Fibroblast of lung (primary cell): ENCODE measurements at places on chromosomes 12 and 14.

GRCh38 chr12:7637615-7638014 lies 28.1 kb downstream of the APOBEC1 start:
- DNase-seq, result no peak

DNA sequence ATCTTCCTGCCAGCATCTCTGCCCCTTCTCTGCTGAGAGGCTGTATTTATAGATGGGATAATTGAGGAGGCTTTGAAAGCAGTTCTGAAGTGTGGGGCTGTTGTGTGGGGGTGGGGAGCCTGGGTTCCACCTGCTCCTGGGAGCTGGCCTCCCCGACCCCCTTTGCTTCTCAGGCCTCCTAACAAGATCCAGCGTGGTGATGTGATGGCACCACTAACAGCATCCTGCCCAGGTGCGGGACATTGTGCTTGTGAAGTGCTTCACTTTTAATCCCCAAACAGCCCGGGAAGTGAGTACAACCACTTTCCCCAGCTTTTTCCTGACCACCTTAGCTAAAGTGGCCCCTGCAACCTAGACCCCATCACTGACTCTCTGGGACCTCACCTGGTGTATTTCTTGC lies 95.1 kb upstream of the NRXN3 start:
- no peak for DNase-seq

GRCh38 chr14:76294876-76295275 lies 81.1 kb upstream of the ESRRB start:
- no peak for DNase-seq

- no peak for DNase-seq
Observed at GRCh38 chr12:93109551-93110203, 180.6 kb upstream of the EEA1 start.

GRCh38 chr14:21352587-21352986 lies 31.2 kb downstream of the SUPT16H start:
- no peak for DNase-seq

DNA sequence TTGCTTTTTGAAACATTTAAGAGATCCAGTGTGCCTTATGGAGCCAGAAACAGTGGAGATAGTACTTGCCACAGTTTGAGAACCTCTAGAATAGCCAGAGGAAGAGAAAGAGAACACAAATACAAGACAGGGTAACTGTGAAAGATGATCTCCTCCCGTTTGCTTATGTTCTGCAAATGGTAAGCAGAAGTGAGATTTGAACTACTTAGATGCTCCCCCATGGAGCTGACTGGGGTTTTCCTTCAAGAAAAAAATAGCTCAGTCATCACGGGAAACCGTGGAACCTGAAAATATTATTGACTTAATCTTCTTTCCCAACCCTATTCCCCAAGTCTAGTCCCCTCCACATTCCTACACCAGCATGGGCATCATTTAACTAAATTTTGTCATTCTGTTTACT lies 87.1 kb downstream of the KIF21A start:
- no peak for DNase-seq

DNA sequence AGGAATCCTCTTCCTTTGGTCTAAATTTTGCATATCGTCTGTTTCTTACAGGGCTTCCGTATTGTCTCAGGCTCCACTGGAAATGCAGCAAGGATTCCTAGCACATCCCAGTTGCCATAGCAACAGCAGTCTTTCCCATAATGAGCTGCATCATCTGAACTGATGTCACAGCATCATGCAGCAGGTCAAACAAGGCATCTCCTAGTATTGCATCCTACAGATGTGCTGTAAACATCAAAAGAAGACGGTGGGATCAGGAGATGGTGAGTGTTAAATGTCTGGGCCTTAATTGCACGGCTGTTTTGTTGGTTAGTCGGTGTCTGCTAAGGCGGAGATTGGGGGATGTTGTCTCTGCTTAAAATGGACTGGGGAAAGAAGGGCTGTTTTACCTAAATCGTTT lies at the start of gene AKAP6:
Gene AKAP6 (plus strand): TSS at position 153 of the 400 bp plus-strand sequence. CDS start 104,196 bp downstream, outside the sequence.
- DNase-seq, result no peak

DNA sequence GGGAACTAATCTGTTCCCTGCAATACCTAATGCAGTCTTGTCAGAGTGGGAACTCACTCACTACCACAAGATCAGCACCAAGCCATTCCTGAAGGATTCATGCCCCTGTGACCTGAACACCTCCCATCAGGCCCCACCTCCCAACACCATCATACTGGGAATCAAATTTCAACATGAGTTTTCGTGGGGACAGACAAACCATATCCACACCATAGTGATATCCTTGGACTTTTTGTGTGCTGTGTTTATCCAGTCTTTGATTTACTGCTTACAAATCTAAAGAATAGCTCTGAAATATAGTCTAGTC lies 243.5 kb downstream of the FBXL14 start:
- peak; percentile 42 for DNase-seq

DNA sequence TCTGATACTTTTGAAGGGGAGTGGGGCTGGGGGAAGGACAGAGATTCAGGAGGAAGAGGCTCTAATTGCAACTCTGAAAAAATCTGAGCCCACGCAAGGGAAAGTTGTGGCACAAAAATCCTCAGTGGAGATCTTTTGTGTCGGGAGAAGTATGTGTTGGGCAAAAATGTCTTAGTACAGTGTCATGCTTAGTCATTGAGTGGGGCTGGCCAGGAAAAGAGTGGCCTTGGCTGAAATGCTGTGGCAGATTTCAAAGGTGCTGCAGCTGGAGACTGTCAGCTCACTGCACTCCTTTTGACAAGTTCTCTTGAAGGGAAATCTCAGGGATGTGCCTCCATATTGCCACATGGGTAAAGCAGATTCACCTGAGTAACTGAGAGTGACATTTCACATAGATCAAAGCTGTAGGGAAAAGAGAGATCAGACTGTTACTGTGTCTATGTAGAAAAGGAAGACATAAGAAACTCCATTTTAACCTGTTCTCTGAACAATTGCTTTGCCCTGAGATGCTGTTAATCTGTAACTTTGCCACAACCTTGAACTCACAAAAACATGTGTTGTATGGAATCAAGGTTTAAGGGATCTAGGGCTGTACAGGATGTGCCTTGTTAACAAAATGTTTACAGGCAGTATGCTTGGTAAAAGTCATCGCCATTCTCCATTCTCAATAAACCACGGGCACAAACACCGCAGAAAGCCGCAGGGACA lies 36.0 kb upstream of the GLIPR1 start:
- peak; percentile 59 for DNase-seq

DNA sequence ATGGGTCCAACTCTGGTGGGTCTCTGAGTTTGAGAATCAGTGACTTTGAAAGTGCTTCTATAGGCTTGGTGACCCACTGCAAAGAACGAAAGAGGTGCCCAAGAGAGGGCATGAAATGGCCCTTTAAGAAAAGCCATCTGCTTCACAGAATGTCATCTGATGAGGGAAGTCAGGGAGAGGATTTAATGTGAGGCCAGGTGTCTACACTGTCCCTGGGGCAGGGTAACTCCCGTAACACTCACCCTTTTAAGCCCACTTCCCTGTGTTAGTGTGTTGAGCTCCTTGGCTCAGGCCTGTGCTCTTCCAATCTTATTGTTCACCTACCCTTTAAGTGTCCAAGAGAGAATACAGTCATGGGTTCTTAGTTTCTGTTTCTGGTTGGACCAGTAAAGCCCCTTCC lies 16.4 kb upstream of the SRSF5 start:
- no peak for DNase-seq

DNA sequence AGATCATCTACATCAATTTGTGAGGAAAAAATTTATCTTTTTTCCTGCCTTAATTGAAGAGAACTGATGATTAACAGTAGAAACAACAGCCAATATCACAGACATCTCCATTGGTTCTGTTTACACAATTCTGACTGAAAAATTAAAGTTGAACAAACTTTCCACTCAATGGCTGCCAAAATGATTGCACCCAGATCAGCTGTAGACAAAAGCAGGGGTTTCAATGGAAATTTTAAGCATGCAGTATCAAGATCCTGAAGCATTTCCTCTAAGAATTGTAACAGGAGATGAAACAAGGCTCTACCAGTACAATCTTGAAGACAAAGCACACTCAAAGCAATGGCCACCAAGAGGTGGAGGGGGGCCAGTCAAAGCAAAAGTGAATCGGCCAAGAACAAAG lies 231.6 kb upstream of the KRR1 start:
- DNase-seq, result no peak

DNA sequence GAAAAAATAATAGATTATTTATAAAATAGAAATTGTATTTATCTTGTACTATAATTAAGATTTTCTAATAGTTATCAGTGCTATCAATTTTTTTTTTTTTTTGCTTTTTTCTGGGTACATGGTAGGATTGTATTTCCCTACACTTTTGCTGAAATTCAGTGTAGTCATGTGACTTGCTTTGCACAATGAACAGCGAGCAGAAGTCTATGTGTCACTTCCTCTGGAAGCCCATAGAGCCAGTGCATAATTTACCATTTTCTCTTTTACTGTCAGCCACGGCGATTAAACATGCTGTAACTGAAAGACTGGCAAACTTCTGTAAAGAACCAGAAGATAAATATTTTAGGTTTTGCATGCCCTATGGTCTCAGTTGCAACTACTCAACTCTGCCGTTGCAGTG lies 80.8 kb upstream of the PPP1R12A start:
- no peak for DNase-seq

GRCh38 chr14:64758691-64759554 lies 54.7 kb downstream of the PLEKHG3 start:
- DNase-seq, result peak; percentile 97

DNA sequence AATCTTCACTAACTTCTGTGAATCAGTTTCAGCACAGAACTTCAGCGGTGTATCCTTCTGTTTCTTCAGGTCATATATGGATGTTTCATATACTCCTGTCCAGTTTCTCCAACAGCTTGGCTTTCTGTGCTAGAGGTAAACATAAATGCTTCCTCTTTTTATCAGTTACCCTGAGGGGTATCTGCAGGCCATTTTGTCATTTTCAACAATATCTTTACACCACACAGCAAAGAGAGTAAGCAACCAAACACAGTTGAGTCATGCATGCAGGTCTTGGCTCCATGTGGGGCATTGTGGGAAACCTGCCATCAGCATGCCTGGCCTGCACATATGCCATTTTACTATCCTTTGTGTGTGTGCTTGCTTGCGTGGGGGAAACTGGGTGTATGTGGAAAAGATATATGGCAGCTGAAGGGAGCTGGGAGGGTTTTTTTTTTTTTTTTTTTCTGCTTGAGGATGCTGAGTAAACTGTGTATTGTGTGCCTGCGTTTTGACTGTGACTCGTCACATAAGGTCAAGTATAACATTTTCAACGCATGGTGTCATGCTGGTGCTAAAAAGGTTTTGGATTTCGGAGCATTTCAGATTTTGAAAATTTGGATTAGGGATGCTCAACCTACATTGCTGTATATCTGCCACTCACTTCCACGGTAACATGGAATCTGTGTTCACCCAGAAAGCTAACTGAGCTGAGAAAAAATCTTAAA lies 56.1 kb upstream of the YARS2 start:
- no peak for DNase-seq

- DNase-seq, result no peak
Observed at GRCh38 chr12:56129942-56130495, 2.0 kb downstream of the ESYT1 start.

DNA sequence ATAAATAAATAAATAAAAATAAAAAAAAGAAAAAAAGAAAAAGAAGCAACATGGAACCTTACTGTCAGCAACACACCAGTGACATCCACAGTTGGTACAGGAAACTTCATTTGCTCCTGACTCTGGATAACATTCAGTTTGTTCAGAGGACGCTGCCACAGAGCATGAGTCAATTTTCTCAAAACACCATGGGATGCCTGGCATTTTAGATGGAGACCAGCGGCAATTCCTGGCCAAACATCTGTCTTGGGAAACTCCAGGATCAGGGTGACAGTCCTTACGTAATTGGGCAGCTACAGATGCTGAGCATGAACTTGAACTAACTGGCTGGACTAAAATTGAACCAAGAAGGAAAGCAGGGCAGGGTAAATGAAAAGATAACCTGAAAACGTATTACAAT lies 166.2 kb upstream of the CPNE8 start:
- DNase-seq, result no peak

DNA sequence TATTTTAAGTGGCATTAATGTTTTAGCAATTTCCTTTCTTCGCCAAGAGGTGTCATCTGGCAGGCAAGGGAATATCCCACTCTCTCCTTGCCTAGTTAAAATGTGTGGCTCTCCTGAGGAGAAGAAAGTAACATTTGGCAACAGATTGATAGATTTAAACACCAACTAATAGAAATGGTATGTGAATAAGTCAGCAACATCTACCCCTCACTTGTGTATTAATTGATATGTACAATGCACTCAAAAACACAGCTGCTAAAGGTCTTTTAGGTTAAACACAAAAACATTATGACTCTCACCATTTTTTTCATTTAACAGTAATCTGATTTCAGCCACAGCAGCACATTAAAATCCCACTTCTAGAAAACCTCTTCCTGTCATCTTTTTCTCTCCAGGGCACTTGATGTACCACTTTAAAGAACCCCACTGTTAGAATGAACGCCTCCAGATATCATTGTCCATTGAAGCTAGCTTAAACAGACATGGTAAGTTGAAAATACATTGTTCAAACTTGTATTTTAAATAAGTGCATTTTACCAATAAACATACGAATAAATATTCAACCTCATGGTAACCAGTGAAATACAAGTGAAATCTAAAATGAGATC lies 151.7 kb downstream of the RPAP3 start:
- DNase-seq, result peak; percentile 66

GRCh38 chr12:69913526-69913925 lies 88.5 kb downstream of the MYRFL start:
- DNase-seq, result no peak

- no peak for DNase-seq
Observed at GRCh38 chr14:61104358-61104757, 123.3 kb downstream of the SLC38A6 start.

DNA sequence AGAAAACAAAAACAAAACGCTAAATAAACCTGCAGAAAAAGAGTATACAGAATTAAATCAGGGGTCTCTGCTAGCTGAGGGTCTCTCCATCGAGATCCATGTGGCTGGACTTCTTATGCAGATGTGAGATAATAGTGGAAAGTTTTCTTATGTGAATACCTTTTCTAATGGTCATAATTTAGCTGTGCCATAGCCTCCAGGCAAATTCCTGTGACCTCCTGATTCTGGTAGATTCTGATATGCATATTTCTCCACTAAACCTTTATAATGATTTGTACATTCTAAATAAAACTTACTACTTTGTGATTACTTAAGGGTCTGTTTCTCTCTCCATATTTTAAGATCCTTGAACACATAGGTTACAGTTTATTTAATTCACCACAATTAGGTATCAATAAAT lies 1002.6 kb downstream of the GALC start:
- no peak for DNase-seq

- no peak for DNase-seq
Observed at GRCh38 chr14:35407306-35407630, 2.7 kb upstream of the NFKBIA start.

DNA sequence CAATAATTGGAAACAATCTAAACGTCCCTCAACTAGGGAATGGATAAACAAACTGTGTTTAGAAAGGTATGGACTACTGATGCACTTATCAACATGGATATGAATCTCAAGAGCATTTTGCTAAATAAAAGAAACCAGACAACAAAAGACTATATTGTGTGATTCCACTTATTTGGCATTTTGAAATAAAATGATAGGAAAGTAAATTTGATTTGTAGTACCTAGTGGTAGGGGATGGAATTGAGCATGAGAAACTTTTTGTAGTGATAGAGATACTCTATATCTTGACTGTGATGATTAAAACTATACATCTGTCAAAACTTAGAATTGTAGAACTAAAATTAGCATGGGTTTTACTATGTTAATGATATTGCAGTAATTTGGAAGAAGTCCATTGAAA lies 87.1 kb downstream of the ARID2 start:
- DNase-seq, result no peak
